EL (cell line): ENCODE measurements at places on chromosomes 1 and 21.

DNA sequence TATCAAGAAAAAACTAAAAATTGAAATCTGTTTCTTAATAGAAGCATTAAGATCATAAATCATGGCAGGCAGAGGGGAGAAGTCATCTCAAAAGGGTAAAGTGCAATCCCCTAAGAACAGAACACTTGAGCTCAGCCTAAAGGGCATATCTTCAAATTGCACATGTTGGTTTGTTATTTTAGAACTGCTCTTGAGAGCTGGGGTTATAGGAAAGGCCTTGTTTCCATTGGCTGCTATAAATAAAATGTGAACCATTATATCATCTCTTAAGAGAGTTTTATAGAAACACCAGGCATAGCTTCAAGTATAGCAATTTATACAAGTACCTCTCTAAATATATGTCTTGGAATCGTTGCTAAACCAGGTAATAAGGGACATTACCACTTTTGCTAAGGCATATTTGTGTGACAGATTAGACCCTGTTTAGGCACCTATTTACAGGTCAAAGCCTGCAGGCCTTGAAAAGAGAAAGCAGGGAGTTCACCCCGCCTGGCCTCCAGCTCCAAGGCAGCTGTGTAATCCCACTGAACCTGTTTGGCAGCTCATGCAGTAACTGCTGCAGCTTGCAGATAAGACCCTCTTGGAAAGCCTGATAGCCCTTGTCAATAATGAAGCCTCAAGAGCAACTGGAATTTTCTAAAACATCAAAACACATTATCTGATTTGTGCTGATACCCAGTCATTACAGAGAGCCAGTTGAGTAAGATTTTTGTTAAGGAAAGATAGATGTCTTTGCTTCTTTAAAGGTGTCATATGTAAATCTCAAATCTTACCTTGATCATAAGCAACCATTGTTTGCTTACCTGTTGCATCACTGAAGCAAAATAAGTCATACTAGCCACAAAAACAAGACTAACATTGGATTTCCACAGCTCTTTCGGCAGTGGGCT, 24.2 kb upstream of the SYDE2 start:
- DNase-seq, result no peak

GRCh38 chr1:67489643-67490042, 59.4 kb upstream of the SERBP1 start:
- DNase-seq, result no peak

GRCh38 chr1:241542199-241542907, 10.2 kb downstream of the KMO start:
- DNase-seq, result no peak

GRCh38 chr1:94259635-94260289, 22.4 kb upstream of the ARHGAP29 start:
- no peak for DNase-seq

DNA sequence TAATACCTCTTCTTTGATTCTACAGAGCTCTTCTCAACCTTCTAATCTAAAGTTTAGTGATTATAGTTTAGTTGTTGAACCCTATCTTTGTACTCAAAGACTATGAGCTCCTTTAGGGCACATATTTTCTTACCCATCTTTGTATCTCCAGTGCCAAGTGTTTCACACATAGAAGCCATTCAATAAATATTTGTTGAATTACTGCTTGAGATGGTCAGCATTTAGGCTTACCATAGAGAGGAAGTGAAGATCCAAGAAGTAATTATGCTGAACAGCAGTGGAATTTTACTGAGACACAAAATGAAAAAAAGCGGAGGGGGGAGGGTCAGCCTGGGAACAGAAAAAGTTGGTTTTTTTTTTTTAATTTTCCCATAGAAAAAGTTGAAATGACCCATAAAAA, 21.9 kb downstream of the PIK3R3 start:
- peak; percentile 13 for DNase-seq

DNA sequence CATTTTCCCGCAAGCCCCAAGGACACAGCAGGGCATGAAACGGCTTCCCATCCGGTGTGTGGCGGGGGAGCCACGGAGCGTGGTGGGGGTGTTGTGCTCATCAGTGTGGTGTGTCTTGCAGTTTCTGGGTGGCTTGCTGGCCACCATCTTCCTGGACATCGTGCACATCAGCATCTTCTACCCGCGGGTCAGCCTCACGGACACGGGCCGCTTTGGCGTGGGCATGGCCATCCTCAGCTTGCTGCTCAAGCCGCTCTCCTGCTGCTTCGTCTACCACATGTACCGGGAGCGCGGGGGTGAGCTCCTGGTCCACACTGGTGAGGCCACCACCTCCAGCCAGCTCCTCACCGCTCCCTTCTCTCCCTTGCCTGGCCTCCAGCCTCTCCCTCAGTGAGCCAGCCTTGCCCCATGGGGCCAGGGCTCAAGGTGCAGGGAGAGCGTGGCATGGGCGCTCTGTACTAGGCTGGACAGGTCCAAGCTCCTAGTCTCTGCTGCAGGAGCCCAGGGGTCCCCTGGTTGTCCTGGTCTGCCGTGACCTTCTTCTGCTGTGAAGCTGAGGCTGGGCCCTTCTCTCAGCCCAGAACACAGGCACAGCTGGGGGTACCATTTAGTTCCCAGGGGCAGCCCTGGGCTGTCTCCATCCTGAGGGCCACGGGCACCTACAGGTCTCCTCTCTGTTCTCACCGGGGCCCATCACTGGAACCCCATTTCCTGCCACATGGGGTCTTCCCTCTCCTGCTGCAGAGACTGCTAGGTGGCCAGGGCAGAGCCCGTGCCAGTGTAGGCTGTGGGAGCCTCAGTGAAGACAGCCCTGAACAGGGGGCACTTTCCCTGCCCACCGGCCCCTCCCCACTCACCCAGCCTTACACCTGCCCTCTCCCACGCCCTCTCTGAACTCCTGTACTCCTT, 12.6 kb downstream of the AGTRAP start:
- DNase-seq, result no peak

GRCh38 chr1:82818586-82818985, 1017.9 kb downstream of the ADGRL2 start:
- DNase-seq, result no peak

- DNase-seq, result peak; percentile 30
Observed at GRCh38 chr1:25037174-25038074, 107.3 kb upstream of the RUNX3 start.

GRCh38 chr1:201206176-201206575, 15.6 kb downstream of the IGFN1 start:
- no peak for DNase-seq

DNA sequence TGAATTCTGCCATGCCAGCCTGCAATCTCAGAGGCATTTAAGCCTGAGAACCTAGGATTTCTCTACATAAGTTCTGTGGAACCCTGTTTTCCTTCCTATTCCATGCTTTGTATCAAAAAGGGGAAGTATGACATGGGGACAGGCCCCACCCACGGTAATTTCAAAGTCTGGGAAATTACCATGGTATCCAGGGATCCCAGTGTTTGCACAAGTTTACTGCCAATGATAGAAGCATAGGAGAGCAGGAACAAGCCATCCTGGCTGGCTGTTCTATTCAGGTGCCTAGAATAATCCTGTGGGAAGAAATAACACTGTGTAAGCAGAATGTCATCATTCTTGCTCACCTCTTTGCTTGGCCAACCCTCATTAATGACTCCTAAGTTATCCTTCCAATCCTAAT, 53.8 kb upstream of the ATP1B1 start:
- DNase-seq, result no peak

GRCh38 chr1:61609040-61609439, 115.9 kb downstream of the TM2D1 start:
- DNase-seq, result no peak

DNA sequence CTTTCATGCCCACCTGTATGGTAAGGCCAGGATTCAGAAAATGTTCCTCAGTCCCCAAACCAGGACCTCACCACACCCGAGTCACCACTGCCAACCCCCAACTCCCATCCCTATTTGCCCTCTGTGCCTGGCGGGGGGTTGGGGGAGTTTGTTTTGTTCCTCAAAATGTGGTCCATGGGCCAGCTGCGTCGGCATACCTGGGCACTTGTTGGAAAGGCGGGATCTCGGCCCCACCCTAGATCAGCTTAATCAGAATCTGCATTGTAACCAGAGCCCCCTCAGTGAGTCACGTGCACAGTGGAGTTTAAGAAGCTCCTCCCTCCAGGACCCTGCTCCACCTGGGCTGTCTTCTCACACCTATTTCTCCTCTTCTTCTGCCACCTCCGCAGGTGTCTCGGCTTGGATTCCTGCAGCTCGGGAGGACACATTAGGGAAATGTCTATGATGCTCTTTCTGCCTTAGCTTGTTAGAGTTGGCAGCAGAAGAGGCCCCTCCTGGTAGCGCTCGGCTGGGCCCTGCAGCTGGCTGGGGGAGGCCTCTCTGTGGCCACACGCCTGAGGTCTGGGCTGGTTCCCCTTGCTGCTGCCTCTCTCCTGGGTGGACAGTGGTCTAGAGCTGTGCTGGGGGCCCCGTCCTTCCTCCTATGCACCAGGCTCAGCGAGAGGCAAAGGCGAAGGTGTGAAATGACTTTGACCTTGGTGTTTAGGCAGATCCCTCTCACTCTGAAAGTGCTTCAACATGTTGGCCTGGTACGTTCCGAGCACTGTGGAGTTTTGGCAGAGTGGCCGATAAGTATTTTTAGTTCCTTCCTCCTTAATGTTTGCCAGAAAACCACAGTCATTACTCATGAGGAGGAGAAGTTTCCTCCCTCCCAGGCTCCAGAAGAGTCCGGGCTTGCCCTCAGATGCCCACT, 41.8 kb upstream of the CAMTA1 start:
- peak; percentile 81 for DNase-seq

GRCh38 chr1:165764277-165764676, 4.4 kb downstream of the TMCO1 start:
- no peak for DNase-seq

DNA sequence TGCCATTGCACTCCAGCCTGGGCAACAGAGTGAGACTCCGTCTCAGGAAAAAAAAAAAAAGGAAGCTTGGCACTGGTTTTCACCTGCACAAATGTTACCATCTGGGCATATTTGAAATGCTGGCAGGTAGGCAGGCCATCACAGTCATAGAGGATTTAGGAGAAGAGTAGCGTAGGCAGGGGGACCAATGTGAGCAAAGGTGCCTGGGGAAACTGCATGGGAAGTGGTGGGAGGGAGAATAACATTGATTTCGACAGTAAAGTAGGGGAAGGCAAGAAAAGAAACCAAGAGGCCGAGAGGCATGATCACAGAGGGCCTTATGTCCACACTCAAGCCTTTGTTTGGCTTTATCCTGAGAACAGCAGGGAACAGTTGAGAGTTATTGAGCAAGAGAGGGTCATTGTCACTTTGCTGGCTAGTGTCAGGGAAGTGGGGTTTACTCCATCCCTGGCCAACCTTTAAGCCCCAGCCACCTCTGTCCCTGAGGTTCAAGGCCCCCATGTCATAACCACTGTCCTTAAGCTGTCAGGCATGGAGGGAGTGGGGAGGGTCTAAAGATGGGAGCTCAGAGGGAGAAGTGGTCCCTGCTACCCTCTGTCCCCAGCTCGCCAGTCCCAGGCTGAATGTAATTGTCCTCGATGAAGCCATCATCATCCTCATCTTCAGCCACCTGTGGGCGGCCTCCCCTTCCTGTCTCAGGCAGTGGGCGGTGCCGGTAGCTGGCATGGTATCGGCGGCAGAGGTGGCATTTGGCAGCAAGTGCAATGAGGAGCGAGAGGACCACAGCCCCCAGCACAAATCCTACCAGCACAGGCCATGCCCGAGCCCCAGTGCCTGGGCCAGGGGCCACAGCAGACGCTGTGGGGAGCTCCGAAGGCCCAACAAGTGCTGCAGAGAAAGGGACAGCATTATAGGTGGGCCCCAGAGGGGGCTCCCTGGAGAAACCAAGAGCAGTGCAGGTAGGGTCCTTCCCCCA, 2.9 kb downstream of the C1orf210 start:
- DNase-seq, result no peak

DNA sequence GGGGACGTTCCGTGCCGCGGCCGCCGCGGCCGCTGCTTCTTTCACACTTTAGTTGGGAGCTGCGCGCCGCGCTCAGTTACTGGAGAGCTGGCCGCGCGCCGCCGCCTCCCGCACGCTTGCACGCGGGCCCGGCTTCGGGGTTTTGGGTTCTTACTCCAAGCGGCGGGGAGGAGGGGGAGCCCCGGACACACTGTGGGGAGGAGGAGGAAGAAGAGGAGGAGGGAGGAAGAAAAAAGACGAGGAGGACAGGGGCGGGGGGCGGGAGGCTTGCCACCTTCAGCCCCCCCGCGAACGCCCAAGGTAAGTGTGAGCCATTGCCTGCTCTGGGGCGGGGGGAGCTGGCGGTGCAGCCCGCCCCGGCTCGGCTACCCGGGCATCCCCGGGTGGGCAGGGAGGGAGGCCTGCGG, 243 bp downstream of the C1orf21 start:
- DNase-seq, result peak; percentile 25

GRCh38 chr1:165647517-165647916, 16.5 kb downstream of the MGST3 start:
- DNase-seq, result no peak

GRCh38 chr1:100325415-100326324, 26.6 kb upstream of the CDC14A start:
- DNase-seq, result no peak

GRCh38 chr1:168529518-168529917, 14.3 kb downstream of the XCL2 start:
- no peak for DNase-seq

DNA sequence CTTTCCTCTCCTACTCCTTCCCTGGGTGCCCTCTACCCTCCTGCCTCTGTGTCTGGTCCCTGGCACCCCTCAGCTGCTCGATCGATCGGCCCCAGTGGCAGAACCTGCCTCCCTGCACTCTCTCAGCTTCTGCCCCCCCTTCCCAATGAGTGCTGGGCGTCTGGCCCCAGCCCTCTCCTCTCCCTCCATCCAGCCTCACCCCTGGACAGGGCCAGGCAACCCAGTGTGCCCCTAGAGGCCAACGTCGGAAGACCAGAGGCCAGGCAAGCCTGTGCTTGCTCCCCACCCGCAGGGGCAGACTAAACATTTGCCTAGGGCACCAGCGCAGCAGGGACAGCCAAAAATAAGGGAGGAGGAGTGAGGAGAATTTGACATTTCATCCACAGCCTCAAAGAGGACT, 43.5 kb downstream of the LGR6 start:
- peak; percentile 50 for DNase-seq

DNA sequence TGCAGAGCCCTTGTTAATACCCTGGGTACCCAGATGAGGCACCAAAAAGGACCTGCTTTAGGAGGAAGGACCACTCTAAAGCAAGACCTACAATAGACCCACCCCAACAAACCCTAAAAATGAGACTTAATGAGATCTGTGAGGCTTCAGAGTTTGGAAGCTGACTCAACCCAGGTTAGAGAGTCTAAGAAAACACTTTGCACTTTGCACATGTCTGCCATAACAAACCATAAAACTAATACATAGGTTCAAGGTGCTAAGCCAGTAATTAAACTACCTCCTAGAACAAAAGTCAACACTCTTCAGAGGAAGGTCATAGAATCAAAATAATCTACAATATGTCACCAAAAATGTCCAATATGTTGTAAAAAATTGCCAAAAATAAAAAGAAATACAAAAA, 124.7 kb upstream of the C1orf21 start:
- DNase-seq, result no peak

GRCh38 chr1:238652346-238652968, 733.9 kb upstream of the CHRM3 start:
- peak; percentile 84 for DNase-seq

DNA sequence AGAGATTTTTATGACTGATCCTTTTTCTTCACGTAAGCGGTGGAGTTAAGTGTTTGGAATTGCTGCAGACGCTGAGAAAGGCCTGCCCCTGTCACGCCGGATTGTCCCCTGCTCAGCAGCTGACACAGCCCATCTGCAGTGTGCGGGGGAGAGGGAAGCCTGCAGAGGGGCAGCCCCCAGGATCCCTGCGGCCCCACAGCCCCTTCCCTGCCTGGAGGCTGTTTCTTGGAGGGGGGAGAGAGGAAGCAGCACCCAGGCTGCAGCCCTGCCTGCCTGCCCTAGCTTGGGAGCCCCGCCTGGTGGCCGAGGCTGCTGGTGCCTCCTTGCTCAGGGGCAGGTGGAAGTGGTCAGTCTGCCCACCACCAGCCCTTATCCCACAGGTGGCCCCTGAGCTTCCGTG, 50.7 kb downstream of the PRDM16 start:
- DNase-seq, result no peak
